ENCODE measurements at places on chromosomes 7 and 10.

GRCh38 chr10:107653832-107654287 lies 489.4 kb upstream of the SORCS1 start:
- peak; percentile 37 for DNase-seq

- no peak for DNase-seq
These were observed 30.2 kb downstream of the NOM1 start for GRCh38 chr7:156979711-156980110.

DNA sequence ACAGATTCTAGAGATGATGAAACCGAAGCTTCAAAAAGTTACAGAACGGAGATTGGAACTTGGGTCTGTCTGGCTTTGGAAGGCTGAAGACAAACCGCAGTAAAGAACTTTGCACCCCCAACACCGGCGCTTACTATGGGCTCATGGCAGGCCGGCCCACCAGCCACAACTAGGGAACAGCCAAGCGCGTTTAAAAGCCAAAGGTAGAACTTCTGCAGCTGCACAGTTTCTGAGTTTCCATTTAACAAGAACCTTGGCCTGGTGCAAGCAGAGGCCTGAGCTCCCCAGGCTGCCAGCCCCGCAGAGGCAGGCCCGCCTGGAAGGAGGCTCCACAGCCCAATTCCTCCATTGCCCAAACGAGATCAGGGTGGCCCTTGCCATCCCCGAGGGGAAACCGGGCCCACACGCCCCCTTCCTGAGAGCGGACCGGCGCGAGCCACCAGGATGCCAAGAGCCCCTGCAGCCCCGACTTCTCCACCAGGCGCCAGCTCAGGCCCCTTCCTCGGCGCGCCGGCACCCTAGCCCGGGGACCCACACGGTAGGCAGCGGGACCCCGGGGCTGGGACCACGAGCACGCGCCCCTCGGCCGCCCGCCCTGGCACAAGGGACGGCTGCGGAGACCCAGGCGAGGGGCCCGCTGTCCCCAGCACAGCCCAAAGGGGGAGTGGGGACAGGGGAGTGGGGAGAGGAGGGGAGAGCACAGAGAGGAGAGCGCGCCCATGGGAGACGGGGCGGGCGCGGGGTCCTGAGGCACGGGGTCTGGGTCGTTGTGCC lies 566 bp downstream of the MAD1L1 start:
- DNase-seq = no peak

DNA sequence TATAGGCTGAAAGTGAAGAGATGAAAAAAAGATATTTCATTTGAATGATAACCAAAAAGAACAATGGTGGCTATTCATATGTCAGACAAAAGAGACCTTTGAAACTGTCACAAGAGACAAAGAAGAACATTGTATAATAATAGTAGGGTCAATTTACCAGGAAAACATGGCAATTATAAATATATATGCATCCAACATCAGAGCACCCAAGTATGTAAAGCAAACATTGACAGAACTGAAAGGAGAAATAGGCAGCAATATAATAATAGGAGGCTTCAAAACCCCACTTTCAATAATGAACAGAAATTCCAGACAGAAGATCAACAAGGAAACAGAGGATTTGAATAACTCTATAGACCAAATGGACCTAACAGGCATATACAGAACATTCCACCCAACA lies 876.2 kb downstream of the GRID1 start:
- no peak for DNase-seq

DNA sequence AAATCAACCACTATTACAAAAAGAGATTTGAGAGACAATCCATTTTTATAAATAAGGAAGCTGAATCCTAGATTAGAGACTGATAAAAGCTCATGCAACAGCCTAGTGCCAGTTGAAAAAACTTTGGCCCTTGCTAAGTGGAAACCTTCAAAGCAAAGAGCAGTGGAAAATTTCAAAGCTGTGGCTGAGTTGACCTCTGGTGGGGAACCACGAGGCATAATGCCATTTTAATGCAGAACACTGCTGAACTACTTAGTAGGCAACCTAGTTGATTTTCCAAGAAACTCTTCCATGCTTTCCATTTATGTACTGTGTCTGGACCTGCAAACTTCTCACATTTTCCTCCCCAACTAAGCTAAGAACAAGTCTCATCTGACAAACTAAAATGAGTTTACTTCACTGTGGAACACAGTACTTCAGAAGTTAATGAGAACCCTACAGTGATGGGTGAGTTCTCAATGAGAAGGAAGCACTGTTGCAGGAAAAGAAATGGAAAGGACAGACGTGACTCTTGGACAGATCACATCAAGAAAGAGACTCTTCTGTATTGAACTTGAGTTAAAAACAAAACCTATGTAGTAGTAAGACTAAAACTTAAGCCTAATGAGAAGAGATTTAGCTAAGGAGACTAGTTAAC lies 19.5 kb downstream of the FZD9 start:
- DNase-seq = no peak

DNA sequence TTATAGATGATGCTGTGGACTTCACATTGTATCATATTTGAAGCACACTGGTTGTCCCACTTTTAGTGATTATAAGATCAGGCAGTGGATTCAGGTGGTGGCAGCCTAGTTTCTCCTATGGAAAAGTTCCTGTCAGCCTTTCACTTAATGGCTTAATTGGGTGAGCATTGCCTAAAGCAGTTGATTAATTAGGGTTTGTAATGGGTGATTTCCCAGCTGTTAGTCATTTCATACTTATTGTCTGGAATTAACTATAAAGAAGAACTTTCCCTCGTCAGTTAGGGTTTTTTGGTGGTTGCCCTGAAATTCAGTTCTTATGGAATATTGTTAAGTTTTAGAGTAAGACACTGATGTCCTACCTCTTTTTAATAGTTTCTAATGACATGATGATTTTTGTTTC lies 78.8 kb downstream of the SLC25A40 start:
- no peak for DNase-seq

- DNase-seq = no peak
These were observed 145.4 kb downstream of the NEURL1 start for GRCh38 chr10:103638948-103639347.

DNA sequence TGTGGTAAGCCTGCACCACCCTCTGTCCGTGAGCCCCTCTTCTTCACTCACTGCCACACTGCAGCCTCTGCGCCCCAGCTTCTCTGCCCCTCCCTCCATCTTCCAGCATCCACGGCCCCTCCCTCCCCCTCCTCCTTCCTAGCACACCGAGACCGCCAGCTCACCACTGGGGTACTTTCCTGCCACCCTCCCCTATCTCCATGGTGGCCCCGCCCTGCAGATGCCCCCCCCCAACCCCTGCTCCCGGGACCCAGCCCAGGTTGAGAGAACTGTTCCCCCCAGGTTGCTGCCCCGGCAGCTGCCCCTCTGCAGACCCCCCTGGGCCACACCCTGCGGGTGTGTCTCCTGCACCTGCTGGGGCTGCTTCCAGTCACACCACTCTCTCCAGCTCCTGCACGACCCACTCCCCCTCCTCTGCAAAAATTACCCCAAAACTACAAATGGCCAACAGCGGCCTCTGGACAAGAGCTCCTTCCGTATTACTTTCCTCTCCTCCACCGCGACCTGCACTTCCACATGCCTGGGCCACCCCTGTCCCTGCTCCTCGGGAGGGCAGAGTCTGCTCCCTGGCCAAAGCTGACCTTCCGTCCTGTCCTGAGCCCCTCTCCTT lies 209.2 kb upstream of the PPP2R2D start:
- no peak for DNase-seq

DNA sequence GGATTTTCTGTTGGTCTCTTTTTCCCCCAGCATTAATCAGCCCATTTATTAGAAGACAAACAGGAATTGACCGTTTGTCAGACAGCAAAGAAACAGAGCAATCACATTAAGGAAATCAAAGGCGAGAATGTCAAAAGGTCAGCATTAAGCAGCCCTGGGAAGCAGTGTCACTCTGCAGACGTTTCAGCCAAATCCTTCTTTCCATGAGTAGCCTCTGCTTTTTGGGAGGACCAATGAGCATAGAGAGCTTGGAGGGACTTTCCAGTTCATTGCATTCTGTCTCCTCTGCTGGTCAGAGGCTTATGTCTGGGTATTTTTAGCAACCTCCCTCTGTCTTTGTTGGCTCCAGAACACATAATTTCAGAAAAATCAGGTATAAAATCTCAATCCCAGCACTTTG lies 481.4 kb downstream of the GALNT17 start:
- DNase-seq = no peak

DNA sequence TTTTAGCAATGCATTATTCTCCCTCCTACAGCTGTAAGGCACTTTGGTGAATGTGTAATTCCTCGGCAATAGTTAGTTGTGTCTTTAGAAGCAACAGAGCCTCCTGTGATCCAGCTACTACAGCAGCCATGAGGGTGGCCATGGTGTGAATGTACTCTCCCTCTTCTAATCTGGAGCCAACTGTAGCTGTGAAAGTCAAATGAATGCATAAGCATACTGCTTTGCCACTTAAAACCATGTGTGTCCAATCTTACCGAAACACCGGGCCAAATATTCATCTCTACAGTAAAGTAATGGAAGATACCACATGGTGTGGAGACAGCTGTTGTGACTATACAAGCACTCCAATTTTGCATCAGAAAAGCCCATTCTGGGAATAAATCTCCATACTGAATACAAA lies 195.0 kb downstream of the DNAJC1 start:
- DNase-seq = no peak

DNA sequence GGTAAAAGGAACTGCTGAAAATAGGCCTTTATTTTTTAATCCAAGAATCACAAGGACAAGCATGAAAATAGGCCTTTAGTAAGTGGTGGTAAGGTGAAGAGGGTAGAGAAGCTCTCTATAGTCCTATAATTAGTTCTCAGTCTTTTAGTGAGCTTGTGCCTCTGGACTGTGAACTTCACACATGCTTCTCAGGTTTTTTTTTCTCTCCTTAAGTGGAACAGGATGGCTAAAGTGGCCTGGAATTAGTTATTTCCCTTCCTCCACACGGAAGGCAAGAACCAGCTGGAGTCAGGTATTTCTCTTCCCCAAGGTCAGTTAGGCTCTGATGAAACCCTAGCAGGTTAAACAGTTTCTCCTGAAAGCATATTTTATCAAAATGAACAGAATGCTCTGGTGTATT lies 203.0 kb upstream of the MINDY3 start:
- no peak for DNase-seq

GRCh38 chr7:11474902-11475585 lies 357.0 kb downstream of the THSD7A start:
- DNase-seq = no peak

DNA sequence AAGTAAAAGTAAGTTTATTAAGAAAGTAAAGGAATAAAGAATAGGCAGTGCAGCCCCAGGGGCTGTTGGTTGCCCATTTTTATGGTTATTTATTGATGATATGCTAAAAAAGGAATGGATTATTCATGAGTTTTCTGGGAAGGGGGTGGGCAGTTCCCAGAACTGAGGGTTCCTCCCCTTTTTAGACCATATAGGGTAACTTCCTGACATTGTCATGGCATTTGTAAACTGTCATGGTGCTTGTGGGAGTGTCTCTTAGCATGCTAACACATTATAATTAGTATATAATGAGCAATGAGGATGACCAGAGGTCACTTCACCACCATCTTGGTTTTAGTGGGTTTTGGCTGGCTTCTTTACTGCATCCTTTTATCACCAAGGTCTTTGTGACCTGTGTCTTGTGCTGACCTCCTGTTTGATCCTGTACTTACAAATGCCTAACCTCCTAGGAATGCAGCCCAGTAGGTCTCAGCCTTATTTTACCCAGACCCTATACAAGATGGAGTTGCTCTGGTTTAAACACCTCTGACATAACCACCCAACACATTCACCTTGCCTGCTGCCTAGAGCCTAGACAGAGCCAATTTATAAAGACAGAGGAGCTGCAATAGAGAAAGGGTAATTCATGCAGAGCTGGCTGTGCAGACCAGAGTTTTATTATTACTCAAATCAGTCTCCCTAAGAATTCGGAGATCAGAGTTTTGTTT lies 10.9 kb upstream of the ERCC6 start:
- no peak for DNase-seq

- no peak for DNase-seq
These were observed 4.1 kb upstream of the ARHGAP22 start for GRCh38 chr10:48608976-48609375.

- no peak for DNase-seq
These were observed 117.0 kb upstream of the STK17A start for GRCh38 chr7:43465581-43466554.

DNA sequence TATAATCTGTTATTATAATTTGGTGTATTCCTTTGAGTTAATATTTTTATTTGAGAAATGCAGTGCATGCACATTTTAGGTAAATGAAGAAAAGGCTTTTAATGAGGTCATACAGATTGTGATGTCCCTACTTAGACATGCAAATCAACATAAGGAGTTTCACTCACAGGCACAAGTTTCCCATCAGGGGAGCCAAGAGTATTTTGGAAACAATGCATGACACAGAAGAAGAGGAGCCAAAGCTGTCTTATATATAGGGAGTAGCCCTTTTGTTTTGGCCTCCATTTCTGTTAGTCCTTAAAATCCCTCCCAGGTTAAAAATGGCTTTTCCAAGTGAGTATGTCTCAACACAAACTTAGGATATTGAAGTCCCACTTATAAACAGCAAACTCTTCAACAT lies 703.4 kb upstream of the ANKRD30A start:
- DNase-seq = no peak

DNA sequence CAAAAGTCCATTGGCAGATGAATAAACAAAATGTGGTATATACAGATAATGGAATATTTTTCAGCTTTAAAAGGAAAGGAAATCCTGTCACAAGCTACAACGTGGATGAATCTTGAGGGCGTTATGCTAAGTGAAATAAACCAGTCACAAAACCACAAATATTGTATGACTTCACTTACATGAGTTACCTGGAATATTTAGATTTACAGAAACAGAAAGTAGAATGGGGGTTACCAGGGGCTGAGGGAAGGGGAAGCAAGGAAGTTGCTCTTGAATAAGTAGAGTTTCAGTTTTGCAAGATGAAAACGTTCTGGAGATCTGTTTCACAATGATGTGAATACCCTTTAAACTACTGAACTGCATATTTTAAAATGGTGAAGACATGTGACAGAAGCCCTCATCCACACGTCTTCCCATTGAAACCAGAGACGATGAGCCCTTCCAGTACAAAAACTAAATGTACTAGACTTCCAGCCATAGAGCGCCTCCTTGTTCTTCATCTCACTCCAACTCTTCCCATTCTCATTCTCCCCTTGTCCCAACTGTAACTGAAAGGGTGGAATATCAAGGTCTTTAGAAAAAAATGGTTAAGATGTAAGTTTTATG lies 62.4 kb downstream of the MICU1 start:
- DNase-seq = peak; percentile 69

DNA sequence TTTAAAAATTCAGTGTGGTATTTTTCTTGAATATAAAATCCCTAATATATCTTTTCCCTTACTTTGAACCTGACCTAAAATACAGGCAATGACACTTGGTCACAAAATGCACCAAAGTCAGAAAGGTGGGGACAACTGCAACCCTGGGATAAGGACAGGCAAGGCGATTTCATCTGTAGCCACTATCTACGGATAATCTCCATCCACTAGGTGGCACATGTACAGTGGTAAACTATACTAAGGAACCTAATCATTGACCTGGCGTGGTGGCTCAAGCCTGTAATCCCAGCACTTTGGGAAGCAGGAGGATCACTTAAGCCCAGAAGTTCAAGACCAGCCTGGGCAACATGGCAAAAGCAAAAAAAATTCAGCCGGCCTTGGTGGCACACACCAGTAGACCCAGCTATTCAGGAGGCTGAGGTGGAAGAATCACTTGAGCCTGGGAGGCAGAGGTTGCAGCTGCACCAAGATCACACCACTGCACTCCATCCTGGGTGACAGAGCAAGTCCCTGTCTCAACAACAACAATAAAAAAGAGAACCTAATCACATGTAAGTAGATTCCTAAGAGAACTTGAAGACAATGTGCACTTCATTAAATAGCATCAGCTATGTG lies 98.9 kb downstream of the KMT2C start:
- no peak for DNase-seq

GRCh38 chr10:133335246-133336117 lies 1.2 kb downstream of the CALY start:
- DNase-seq = no peak

GRCh38 chr7:100130608-100131453 lies 4.1 kb downstream of the MBLAC1 start:
- DNase-seq = no peak
